ENCODE measurements at places on chromosomes 1 and 21. TPM values are rescaled to one million over a fixed set of nuclear protein-coding genes. Genes with fewer than 3 reads are reported as not detected.

Gene TPTE
- not detected for total RNA-seq

Gene AMY2B
- 14.6 TPM for total RNA-seq

Gene NPPA
- total RNA-seq: not detected

Gene MX2
- 18.1 TPM for total RNA-seq

Gene EVI5
- 39.2 TPM for total RNA-seq

Gene GBP1
- total RNA-seq: 30.3 TPM

Gene CASZ1
- total RNA-seq: 72.8 TPM

Gene OR14K1
- total RNA-seq: not detected

Gene NCMAP
- 27.2 TPM for total RNA-seq

Gene SYT2
- 0.72 TPM for total RNA-seq

Gene VTCN1
- 2.7 TPM for total RNA-seq

Gene SLAMF9
- total RNA-seq: not detected

Gene LY9
- 3.9 TPM for total RNA-seq

Gene TCHHL1
- not detected for total RNA-seq

Gene ANKRD34A
- total RNA-seq: 3.4 TPM

Gene CD48
- total RNA-seq: 15.0 TPM

Gene CFHR5
- total RNA-seq: not detected

Gene CD52
- 21.1 TPM for total RNA-seq

Gene CHI3L1
- 0.40 TPM for total RNA-seq

Data from mucosa of gallbladder (tissue), 1 donor.